ENCODE measurements at places on chromosomes 11 and 22. TPM values are rescaled to one million over a fixed set of nuclear protein-coding genes. Genes with fewer than 3 reads are reported as not detected.
A peak's percentile ranks its signal among the peaks of the same experiment; 100 is the strongest.

GRCh38 chr11:3838504-3838903 is 2.3 kb downstream of the RHOG start:
- H3K4me3 ChIP-seq, result peak overlapping the region; percentile 87
- no peaks in the 10 kb centered on the region for H3K27me3 ChIP-seq
- H3K4me1 ChIP-seq, result peaks cover 56% of the 10 kb centered on the region
- peak overlapping the region; percentile 92 for H3K27ac ChIP-seq
- no peak for DNase-seq

GRCh38 chr11:61776561-61777075 is 15.8 kb downstream of the TMEM258 start:
- peaks cover 13% of the 10 kb centered on the region for H3K4me1 ChIP-seq

GRCh38 chr11:12842933-12843636 is 166.0 kb upstream of the RASSF10 start:
- no peak overlapping the region for H3K27ac ChIP-seq
- peaks cover 16% of the 10 kb centered on the region for H3K27me3 ChIP-seq
- peaks cover 2% of the 10 kb centered on the region for H3K4me1 ChIP-seq
- no peak for DNase-seq

Gene KCNJ1
- total RNA-seq, result not detected

Gene PSMC3
- total RNA-seq, result 137 TPM

- H3K27ac ChIP-seq, result no peak overlapping the region
- H3K4me3 ChIP-seq, result no peak overlapping the region
- no peak for DNase-seq
- H3K36me3 ChIP-seq, result no peaks in the 10 kb centered on the region
- no peaks in the 10 kb centered on the region for H3K4me1 ChIP-seq
Measured at GRCh38 chr11:25860677-25861450, 471.1 kb upstream of the ANO3 start.

- no peak for DNase-seq
- H3K36me3 ChIP-seq, result no peaks in the 10 kb centered on the region
- H3K4me3 ChIP-seq, result no peak overlapping the region
- H3K27ac ChIP-seq, result no peak overlapping the region
- H3K27me3 ChIP-seq, result peaks cover 2% of the 10 kb centered on the region
Measured at GRCh38 chr11:128946648-128947047, 4.0 kb upstream of the TP53AIP1 start.

- peaks cover 72% of the 10 kb centered on the region for H3K36me3 ChIP-seq
- peak overlapping the region; percentile 72 for H3K27ac ChIP-seq
- no peaks in the 10 kb centered on the region for H3K27me3 ChIP-seq
- H3K4me3 ChIP-seq, result peak overlapping the region; percentile 98
- H3K4me1 ChIP-seq, result peaks cover 41% of the 10 kb centered on the region
Measured at GRCh38 chr11:71447791-71448256, 369 bp downstream of the DHCR7 start.

DNA sequence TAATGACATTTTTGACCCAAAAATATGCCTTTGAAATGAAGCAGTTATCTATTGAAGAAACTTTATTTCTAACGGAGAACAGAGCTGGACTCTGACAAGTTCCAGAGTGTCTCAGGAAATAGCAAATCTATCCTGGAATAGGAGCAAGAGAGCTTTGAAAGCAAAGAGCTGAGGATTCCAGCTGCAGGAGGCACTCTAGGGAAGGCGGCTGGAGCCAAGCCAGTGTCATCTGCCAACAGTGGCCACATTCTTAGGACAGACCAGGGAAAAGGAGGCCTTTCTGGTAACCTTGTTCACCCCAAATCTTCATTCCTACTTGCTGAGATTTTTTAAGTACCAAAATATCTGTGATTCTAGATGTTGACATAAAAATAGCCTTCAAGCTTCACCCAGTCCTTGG is 493.5 kb upstream of the B3GAT1 start:
- H3K27ac ChIP-seq, result no peak overlapping the region
- H3K27me3 ChIP-seq, result peaks cover 12% of the 10 kb centered on the region
- H3K4me1 ChIP-seq, result no peaks in the 10 kb centered on the region
- H3K36me3 ChIP-seq, result no peaks in the 10 kb centered on the region
- no peak overlapping the region for H3K4me3 ChIP-seq
- DNase-seq, result no peak

Measured in activated CD8-positive, alpha-beta T cell treated with anti-CD3 and anti-CD28 coated beads for 36 hours (primary cell).